ENCODE measurements at places on chromosomes 6 and 20.
A peak's percentile ranks its signal among the peaks of the same experiment; 100 is the strongest.

GRCh38 chr6:31405996-31406395 lies 2.6 kb downstream of the MICA start:
- no peak for DNase-seq

GRCh38 chr20:49482621-49483017 lies at the start of gene KCNB1:
TSS of gene KCNB1 (minus strand) at chr20:49482668. CDS start at chr20:49482480, 188 bp downstream.
- DNase-seq: peak; percentile 58

DNA sequence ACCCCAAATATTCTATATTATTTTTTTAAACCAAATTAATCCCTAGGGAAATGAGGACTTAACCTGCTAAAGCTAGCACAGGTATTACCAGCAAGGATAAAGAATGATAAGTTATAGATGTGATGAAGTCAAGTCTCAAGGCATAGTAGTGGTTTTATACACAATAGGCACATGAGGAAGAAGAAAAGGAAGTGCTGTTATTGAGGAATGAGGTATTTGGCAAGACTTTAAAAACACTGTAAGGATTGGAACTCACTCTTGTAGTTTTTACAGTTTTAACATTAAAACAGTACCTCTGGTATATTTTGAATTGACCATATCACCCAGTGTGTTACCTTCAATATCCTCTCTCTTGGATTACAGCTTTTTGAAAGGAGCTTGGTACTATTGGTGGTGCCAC lies 54.6 kb downstream of the PHF3 start:
- no peak for DNase-seq

- DNase-seq: no peak
Measured at GRCh38 chr6:118744261-118744941, 93.0 kb upstream of the CEP85L start.

DNA sequence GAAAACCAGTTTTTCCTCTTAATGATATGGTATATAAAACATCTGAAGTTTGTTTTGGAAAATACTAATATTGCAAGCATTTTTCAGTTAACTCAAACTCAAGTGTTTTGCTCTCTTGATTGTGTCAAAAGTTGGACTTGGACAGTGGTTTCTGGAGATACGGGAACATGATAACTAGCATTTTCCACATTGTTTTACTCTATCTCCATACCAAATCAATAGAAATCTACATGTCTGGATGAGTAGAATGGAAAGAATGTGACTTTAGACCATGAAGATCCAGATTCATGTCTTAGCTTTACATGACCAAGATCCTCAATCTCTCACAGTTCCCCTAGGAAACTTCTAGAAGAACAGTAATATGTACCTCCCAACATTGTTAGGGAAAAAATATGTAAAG lies 22.2 kb upstream of the FBXO30 start:
- DNase-seq: no peak

DNA sequence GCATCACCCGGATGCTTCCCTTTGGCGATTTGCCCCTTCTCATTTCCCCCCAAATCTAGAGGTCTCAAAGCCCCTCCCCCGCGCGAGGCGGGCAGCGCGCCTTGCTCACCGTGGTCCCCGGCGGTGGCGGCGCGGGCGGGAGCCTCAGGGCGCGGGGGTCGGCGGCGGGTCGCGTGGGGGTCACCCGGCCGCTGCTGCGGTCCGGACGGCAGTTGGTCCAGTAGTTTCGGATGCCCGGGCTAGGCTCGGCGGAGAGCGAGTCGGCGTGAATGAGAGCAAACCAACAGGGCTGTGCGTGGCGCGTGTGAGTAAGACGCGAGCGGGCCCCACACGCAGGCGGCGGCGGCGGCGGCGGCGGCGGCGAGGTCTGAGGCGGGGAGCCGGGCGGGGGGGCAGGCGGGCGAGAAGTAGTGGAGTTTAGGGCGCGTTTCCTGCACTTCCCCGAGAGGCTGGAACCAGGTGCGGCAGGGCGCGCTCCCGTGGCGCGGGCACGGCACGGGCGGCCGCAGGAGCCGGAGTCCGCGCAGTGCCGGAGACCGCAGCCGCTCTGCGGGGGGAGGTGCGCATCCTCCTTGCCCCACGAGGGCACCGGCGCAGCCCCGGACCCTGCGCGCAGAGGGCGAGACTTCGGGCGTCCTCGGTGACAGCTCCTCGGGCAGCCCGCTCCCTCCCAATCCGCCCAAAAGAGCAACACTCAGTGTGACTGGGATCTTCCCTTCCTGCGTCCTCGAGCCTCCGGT lies 567 bp downstream of the HS3ST5 start:
- DNase-seq: no peak

DNA sequence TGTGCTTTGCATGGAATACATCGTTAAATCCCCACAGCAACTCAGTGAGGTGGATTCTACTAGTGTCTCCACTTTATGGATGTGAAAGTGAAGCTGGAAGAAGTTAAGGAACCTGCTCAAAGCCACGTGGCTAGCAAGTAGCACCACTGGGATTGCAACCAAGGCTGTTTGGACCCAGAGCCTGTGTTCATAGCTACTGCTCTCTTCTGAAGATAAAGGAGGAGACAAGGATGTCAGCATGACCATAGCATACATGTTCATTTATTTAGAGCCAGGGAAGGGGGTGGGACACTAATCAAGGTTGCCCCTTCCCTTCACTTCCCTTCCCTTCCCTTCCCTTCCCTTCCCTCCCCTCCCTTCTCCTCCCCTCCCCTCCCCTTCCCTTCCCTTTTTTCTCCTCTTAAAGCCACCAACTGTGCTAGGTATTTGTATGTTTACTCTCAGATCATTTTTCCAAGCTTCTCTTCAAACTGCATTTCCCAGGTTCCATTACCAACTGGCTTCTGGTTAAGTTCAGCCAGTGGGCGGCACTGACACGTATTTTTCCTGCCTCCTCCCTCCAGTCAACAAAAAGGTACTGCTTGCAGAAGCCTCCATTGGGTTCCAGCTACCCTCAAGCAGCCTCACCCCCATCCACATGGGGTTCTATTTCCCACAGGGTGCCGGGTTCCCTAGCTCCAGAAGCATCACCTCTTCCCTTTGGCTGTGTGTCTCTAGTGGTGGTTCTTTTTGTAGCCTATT lies 134.9 kb downstream of the BCAS1 start:
- DNase-seq: peak; percentile 62

- DNase-seq: no peak
Measured at GRCh38 chr6:119308991-119309657, 40.4 kb downstream of the MAN1A1 start.

- DNase-seq: no peak
Measured at GRCh38 chr6:79902046-79902445, 45.3 kb downstream of the ELOVL4 start.

DNA sequence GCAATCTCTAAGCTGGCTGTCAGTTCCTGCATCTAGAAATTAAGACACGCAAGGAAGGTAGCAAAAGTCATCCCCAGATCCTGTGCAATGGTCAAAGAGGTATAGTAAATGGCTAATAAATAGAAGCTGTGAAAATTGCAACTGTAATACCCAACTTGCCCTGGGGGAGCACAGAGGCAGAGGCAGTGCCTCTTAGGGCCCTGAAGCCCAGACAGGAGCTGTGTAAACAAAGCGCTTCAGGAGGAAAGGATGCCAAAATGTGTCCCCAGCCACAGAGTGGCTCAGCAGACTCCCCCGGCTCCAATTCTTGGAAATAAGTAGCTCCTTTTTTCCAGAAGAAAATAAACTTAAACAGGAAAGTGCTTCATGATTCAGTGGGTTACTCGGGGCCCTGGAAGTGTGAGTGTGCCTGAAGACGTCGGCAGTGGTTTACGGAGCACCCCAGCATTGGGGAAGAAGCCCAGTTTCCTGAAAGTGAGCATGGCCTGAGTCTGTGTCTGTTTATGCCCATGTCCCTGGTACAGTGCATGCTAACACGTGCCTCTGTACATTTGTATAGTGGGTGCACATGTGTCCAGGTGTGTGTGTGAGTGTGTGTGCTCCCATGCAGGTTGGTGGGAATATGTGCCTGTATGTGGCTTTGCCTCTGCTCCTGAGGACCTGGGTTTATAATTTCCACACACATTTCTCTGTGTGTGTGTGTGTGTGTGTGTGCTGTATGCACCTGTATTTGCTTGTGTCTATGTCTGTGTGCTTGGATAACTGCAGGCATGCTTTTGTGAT lies 246.7 kb downstream of the MAFB start:
- no peak for DNase-seq

DNA sequence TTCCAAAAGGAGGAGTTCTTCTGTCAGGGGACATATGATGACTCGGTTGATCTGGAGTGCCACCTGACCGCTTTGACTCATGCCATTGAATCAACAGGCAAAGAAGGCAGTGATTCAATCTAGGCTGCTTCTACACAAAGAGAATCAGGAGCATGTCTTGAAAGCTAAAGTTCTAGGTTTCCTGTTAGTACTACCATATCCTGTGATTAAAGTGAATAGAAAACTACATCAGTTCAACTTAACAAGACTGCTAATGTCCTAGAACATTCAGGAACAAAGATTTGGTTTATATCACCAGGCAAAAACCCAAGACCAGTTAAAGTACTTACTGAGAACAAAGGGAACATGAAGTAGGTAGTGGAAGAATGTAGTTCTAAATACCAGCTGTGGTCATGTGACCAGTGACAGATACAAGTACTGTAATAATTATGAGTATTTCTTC lies 216.8 kb upstream of the SGK1 start:
- DNase-seq: no peak

- peak; percentile 4 for DNase-seq
Measured at GRCh38 chr6:89375427-89376267, 23.1 kb upstream of the UBE2J1 start.

- DNase-seq: no peak
Measured at GRCh38 chr6:82385102-82385501, 21.5 kb downstream of the TPBG start.

DNA sequence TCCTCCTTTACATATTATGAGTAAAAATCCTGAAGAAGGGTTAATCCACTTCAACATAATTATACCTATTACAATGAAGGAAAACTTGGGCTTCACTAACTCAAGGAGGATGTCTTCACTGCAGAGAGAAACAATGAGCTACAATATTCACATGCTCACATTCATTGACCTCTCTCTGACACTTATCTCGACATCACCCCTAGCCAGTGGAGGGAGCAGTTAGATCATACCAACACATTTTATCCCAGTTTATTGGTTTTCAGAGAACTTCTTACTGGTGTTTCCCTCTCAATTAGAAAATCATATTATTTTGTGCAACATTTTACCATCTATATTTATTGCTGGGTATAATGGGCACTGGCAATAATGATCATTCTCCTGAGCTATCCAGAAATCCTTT lies 646.5 kb downstream of the TENT5A start:
- no peak for DNase-seq

- no peak for DNase-seq
Measured at GRCh38 chr6:7691021-7691420, 34.9 kb upstream of the BMP6 start.

DNA sequence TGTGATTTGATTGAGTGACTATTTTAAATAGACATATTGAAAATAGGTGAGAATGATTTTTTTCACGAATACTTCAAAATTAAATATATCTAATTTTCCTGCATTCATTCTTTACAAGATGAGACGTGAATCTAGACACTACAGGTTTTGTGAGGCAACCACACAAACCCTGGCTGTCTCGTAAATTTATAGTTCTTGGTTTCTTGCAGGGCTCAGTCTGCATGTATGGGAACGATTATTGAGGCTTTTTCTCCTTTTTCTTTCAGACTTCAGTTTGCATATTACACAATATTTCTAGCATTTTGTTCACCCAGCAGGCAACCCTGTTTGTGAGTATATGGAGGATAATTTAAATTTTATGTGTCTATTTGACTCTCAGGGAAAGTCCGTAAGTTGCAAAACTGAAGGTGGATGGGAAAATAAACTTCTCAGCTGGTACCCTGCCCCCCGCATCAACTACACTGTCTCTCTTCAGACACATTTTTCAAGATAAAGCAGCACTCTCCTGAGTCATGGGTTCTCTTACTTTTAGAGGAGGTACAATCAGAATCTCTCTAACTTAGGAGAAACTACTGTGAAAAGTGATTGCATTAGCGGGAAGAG lies 1349.3 kb downstream of the GRIK2 start:
- DNase-seq: no peak

DNA sequence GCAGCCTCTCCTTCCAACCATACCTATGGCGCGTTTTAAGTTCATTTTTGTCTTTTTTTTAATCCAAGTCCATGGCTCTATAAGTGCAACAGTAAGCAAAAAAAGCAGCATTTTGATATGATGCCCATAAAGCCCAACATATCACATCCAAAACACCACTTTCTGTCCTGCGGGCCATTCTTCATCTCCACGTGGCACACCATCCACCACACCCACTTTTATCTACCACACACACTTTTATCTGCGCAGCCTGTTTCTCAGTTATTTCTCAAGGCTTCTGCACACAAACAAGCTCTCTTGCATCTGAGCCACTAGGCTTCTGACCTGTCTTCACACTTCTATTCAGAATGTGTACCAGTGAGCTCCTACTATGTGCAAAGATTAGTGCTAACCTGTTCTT lies 5.3 kb downstream of the GCLC start:
- peak; percentile 95 for DNase-seq

DNA sequence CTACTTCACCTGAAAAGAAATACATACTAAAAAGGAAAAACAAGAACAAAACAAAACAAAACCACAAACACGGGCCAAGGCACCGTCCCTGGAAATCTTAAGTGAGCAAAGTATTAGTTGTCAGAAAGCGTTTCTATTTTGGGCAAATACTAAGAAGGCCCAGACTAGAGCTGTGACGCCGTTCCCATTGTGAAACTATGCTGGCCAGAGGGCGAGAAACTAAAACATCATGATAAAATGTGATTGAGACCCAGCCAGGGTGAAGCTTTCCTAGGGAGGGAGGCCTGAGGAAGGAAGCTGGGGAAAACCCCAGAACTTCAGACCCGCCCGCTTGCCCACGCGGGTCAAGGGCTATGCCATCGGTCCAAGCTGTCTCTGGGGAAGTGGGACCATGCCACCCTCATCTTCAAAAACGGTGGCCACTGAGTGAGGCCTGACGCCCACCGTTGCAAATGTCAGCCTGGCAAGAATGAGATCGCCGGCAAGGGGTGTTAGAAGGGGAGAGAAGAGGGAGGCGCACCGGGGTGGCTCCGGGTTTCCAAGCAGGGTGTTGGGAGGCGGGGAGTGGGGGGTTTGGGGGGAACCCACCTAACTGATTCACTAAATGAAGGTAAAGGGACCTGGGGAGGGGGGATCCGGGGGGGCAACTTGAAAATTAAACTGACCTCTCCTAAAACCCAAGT lies 1950.9 kb upstream of the DEFB115 start:
- DNase-seq: no peak

- no peak for DNase-seq
Measured at GRCh38 chr6:120938876-120939472, 395.3 kb downstream of the TBC1D32 start.

GRCh38 chr6:111984516-111985201 lies 69.2 kb upstream of the CCN6 start:
- DNase-seq: no peak

DNA sequence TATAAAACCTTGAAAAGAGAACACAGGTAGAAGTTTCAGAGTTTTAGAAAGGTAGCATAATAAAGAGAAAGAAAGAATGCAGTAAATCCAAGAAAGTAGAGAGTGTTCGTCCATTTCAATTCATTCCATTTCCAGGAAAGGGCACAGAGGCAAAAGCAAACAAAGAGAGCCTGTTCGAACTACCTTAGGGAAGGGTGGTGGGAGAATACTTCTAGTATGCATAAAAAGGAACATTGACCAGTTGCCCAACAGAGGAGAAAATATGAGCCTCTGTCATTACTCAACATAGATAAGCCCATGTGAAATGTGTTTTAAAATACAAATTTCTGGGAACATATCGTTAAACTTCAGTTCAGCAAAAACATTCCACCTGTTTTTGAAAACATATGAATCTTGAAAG lies 60.6 kb downstream of the CYP39A1 start:
- DNase-seq: no peak

- DNase-seq: no peak
Measured at GRCh38 chr6:31579546-31580437, 2.4 kb downstream of the LTB start.

All from erythroblast (primary cell).